ENCODE measurements at places on chromosomes 5 and 9.

GRCh38 chr9:70533492-70533891 is 119.0 kb upstream of the KLF9 start:
- no peak for DNase-seq

DNA sequence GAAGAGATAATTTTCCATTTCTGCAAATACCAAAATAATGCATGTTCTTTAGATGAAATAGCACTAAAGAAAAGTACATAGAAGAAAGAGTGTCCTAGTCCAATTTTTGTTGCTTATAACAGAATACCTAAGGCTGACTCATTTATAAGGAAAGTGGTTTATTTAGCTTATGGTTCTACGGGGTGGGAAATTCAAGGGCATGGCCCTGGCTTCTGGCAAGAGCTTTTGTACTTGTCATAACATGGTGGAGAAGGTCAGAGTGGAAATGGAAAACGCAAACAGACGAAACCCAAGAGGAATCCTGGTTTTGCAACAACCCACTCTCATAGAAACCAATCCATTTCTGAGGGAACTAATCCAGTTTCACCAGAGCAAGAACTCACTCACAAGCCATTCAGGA is 283.7 kb downstream of the CSNK1G3 start:
- DNase-seq: no peak

DNA sequence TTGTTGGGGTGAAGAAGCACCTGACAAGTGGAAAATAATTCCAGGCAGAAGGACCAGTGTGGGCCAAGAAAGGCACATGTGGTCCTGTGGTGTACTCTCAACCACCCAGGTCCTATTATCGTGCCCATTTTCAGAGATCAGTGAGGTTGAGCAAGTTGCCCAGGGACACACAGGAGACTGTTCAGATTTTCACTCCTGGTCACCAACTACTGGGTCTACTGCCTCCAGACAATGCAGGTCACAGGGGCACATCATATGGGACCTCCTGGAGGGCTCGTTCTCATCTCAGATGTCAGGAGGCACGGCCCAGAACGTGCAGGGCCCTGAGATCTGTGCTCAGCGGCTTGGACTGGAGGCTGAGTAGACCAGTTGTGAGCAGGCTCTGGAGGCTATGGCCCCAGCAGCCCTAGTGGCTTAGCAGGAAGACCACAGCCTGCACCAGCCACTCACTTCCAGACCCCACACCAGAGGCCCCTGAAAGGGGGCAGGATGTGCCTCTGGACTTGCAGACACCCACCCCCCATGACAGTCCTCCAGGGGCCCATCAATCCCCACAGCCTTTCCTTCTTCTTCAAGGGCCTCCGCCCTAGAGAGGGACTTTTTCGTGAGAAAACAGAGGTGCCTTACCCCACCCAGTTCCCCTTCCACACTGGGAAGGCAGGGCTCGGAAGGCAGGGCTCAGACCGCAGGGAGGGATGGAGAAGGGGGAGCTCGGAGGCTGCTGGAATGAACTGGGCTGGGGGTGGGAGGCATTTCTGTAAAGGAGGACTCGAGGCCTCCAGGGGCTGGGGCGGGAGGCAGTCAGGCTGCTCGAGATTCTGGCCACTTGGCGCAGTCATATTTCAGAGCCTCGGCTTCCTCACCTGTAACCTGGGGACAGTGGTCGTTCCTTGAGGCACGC is 82.7 kb upstream of the NEURL1B start:
- no peak for DNase-seq

GRCh38 chr9:84424931-84425330 is 84.4 kb upstream of the SLC28A3 start:
- no peak for DNase-seq

- DNase-seq: no peak
Observed at GRCh38 chr9:85516976-85517637, 224.6 kb downstream of the AGTPBP1 start.

DNA sequence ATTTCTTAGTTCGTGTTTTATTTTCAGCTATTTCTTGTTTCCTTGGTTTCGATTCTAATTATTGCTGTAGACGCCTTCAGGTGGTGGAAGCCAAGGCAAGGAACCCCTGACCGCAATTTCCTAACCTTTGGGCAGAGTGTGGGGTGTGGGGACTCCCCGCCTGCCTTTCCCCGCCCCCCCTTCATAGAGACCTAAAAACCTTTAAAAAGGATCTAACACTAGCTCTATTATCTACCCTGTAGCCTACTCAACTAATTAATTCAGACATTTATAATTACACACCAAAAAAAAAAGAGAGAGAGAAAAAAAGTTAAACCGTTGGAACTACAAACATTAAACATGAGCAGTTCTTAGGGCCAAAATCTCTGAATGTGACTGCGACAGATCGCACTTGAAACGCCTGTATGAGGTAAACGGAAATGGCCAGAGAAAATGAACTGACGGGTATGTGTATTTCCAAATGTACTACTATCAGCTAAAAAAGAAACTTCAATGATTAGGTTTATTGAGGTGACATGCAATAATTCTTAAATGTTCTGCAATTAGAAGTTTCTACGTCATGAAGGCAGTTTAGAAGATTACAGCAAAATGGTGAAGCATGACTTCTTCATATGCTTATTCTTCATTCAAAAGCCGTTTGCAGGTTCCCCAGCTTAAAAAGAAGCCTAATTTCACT is 19.0 kb upstream of the FER start:
- peak; percentile 43 for DNase-seq

GRCh38 chr5:146710348-146710747 is 168.2 kb downstream of the PPP2R2B start:
- DNase-seq: no peak

GRCh38 chr5:147561435-147561834 is 51.6 kb upstream of the DPYSL3 start:
- DNase-seq: no peak

GRCh38 chr9:123027517-123027916 is 6.0 kb upstream of the GPR21 start:
- no peak for DNase-seq

GRCh38 chr9:3500044-3500443 is 25.8 kb downstream of the RFX3 start:
- DNase-seq: no peak

- DNase-seq: no peak
Observed at GRCh38 chr5:129074903-129075302, 19.6 kb upstream of the ISOC1 start.

GRCh38 chr9:115117999-115118878 is at the start of gene TNC:
Gene TNC (minus strand): TSS chr9:115118157. CDS start chr9:115091018, 27,139 bp downstream.
- DNase-seq: no peak

DNA sequence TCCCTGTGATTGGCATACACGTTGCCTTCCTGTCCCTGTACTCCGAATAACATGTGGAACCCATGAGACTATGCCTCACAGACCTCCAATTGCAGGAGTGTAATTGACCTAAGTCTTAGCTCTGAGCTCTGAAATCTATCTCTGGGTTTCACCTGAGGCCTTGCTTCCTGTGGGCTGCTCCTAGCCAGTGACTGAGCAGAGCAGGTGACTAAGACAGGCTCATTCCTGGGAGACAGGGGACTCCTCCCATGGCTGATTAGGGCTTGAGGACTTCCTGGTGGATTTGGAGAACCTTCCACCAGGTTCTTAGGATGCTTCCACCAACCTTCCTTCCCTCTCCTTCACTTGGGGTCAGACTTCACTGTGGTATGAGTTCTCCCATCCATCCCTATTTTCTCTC is 22.3 kb upstream of the MIER3 start:
- no peak for DNase-seq

DNA sequence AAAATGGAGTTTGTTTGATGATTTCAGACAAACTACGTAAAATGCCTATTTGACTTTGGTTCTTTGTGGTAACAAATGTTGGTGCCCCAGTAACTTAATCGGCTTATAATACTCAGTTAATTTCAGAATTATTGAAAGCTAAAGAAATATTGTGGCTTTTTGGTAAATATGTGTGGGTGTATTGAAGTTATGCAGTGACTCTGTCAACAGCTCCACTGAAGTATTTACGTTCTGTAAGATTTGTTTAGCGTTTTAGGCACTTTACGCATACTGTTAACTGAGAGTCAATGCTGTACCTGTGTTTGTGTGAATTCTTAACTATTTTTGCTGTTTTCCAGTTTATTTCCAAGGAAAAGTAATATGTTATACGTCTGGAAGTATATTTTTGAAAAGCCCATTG is 2.2 kb downstream of the RAD23B start:
- DNase-seq: no peak

- no peak for DNase-seq
Observed at GRCh38 chr5:42612750-42613366, 143.8 kb upstream of the CCDC152 start.

All from stimulated activated CD8-positive, alpha-beta memory T cell treated with anti-CD3 and anti-CD28 coated beads, Interleukin-15, amount 100 ng/mL, for 4 hours (primary cell).